ENCODE measurements at places on chromosomes 16 and 17.
A peak's percentile ranks its signal among the peaks of the same experiment; 100 is the strongest.

DNA sequence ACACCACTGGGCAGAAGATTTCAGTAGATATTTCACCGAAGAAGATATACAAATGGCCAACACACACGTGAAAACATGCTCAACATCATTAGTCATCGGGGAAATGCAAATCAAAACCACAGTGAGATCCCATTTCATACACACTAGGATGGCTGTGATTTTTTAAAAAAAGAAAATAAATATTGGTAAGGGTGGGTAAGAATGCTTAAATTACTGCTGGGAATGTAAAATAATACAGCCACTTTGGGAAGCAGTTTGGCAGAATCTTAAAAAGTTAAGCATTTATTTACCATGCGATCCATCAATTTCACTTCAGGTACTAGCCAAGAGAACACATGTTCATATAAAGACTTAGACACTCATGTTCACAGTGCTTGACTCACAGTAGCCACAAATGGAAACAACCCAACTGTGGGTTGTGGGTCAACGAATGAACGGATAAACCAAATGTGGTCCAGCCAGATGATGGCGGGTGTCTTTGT lies 6.5 kb upstream of the C16orf74 start:
- peaks cover 30% of the 10 kb centered on the region for H3K27me3 ChIP-seq
- no peak overlapping the region for H3K4me3 ChIP-seq
- H3K36me3 ChIP-seq = no peaks in the 10 kb centered on the region
- DNase-seq = no peak

GRCh38 chr17:57568340-57568739 lies 176.8 kb downstream of the CCDC182 start:
- peaks cover 19% of the 10 kb centered on the region for H3K4me1 ChIP-seq
- no peak overlapping the region for H3K4me3 ChIP-seq
- H3K27me3 ChIP-seq = no peaks in the 10 kb centered on the region
- no peak for DNase-seq
- no peak overlapping the region for H3K27ac ChIP-seq
- H3K36me3 ChIP-seq = no peaks in the 10 kb centered on the region

- no peak within 1 kb of the TSS for H3K4me3 ChIP-seq
- peaks cover 9% of the 10 kb centered on the region for H3K4me1 ChIP-seq
- no peak for DNase-seq
Measured at GRCh38 chr17:40937384-40937819, at the start of gene KRT23. KRT23 (minus strand) TSS chr17:40937646; CDS start chr17:40936603, 1,043 bp downstream.

DNA sequence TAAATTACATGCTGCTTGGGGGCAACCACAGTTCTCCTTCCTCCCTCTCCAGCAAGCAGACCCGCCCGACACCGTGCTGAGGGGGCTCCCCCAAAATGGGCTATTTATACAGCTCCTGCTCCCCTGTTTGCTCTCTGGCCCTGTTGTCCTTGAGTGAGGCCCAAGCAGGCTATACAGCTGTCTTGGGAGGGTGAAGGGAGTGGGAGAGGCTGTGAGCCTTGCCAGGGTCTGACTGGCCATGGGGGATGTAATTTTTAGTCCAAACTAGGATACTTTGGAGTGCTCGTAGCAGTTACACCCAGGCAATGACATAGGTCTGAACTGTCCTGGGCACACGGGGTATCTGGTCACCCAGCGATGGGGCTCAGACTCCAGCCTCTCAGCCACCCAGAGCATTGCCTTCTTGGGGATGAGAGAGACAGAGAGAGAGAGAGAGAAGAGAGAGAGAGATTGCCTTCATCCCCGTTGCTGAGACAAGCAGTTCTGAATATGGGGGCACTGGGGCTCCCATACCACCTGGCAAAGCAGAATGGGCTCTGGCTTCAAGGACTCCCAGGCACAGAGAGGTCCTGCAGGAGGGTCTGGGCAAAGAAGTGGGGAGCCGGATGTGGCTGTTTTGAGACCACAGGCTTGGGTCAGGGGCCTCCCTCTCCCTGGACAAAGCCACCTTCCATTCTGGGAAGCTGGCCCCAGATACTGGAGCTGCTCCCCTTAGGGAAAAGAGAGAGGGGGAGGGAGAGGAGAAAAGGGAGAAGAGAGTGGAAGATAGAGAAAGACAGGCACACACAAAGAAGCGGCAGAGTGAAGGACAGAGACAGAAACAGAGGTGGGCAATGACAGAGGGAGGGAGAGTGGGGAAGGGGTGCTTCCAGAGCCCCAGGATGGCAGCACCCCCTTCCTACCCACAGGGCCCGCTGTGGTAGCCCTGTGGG lies 10.7 kb upstream of the TMEM92 start:
- H3K27me3 ChIP-seq = no peaks in the 10 kb centered on the region
- no peak for DNase-seq
- peaks cover 46% of the 10 kb centered on the region for H3K4me1 ChIP-seq
- H3K36me3 ChIP-seq = no peaks in the 10 kb centered on the region
- no peak overlapping the region for H3K4me3 ChIP-seq

GRCh38 chr17:74922694-74923537 lies at the start of gene USH1G:
USH1G (minus strand) TSS chr17:74923255; CDS start chr17:74923073, 182 bp downstream.
- H3K4me3 ChIP-seq = peak within 1 kb of the TSS; percentile 42
- peaks cover 7% of the 10 kb centered on the region for H3K27me3 ChIP-seq
- no peak within 1 kb of the TSS for H3K27ac ChIP-seq
- no peaks in the 10 kb centered on the region for H3K36me3 ChIP-seq

GRCh38 chr16:88320947-88321634 lies 61.7 kb upstream of the ZNF469 start:
- H3K27me3 ChIP-seq = no peaks in the 10 kb centered on the region
- no peak overlapping the region for H3K4me3 ChIP-seq
- no peak overlapping the region for H3K27ac ChIP-seq
- DNase-seq = no peak
- H3K4me1 ChIP-seq = peaks cover 8% of the 10 kb centered on the region
- H3K36me3 ChIP-seq = no peaks in the 10 kb centered on the region

- no peaks in the 10 kb centered on the region for H3K27me3 ChIP-seq
- no peak overlapping the region for H3K27ac ChIP-seq
- no peaks in the 10 kb centered on the region for H3K36me3 ChIP-seq
- H3K4me1 ChIP-seq = peaks cover 3% of the 10 kb centered on the region
Measured at GRCh38 chr16:46862555-46863447, 21.4 kb upstream of the GPT2 start.

GRCh38 chr17:51154176-51154575 lies 817 bp downstream of the NME1 start:
- H3K4me1 ChIP-seq = peaks cover 17% of the 10 kb centered on the region
- peak overlapping the region; percentile 80 for H3K4me3 ChIP-seq
- H3K27ac ChIP-seq = no peak overlapping the region
- peaks cover 20% of the 10 kb centered on the region for H3K36me3 ChIP-seq
- no peak for DNase-seq

DNA sequence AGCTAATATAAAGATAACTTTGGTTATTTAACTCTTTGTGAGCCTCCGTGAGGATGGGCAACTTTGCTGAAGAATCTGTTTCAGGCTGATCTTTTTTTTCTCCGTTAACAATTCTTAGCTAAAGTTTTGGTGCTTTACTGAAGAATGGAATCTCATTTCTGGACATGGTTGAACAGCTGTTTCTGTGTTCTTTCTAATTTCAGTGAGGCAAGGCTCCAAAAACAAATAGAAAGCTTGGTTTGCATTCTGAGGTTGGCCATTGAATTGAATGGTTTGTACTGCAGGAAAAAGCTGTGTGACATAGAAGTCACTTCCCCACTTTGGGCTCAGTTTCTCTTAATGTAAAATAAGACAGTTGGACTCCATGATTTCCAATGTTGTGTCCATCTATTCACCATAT lies 22.3 kb upstream of the HLF start:
- no peaks in the 10 kb centered on the region for H3K27me3 ChIP-seq

DNA sequence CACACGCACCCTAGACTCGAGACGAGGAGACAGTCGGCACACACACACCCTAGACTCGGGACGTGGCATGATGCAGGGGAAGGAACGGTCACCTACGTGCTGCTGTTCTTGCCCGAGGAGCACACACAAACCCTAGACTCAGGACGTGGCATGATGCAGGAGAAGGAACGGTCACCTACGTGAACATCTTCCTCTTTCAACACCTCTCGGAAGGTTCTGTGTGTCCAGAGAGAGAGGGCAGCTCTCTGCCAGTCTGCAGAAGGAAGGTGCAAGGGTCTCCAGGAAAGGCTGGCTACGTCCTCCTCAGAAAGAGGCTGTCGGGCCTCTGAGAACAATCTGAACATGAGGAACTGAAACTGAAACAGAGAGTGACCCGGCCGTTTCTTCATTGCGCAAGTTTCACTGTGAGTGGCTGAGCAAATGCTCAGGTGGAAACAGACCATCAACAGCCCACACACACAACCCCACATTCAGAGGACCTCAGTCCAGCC lies 43.4 kb downstream of the ZNF276 start:
- H3K4me1 ChIP-seq = no peaks in the 10 kb centered on the region
- no peak overlapping the region for H3K4me3 ChIP-seq
- peak; percentile 93 for DNase-seq
- no peak overlapping the region for H3K27ac ChIP-seq

DNA sequence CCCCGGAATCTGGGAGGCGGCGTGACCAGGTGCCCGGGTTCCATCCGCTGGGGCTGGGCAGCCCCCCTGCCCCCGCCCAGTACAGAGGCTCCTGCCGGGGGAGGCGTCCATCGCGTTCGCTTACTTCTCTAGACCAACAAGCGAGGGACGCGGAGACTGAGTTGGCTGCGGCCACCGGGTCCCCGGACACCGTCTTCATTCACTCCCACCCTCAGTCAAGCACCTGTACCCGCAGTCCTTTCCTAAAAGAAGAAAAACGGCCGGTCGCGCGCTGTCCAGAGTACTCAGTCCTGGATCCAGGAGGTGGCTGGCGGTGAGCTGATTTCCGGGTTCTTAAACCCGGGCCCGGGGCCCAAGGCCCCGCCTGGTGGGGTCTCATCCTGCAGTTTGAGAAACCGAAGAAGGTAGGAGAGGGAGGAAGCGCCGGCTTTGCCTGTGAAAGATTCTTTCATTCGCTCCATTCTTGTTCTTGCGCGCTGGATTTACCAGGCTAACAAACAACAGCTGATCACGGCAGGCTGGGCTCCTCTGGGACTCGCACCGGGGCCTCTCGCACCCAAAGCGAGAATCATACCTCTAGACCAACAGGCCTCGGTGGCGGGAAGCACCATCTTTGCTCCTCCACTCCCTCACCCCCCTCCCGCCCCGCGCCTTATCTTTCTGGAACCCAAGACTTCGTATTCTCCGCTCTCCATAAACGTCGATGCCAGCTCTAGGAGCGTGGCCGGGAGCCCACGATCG lies 17.4 kb upstream of the OR1F1 start:
- no peak overlapping the region for H3K27ac ChIP-seq
- DNase-seq = no peak
- H3K27me3 ChIP-seq = peaks cover 8% of the 10 kb centered on the region
- peak overlapping the region; percentile 28 for H3K4me3 ChIP-seq
- peaks cover 19% of the 10 kb centered on the region for H3K4me1 ChIP-seq

DNA sequence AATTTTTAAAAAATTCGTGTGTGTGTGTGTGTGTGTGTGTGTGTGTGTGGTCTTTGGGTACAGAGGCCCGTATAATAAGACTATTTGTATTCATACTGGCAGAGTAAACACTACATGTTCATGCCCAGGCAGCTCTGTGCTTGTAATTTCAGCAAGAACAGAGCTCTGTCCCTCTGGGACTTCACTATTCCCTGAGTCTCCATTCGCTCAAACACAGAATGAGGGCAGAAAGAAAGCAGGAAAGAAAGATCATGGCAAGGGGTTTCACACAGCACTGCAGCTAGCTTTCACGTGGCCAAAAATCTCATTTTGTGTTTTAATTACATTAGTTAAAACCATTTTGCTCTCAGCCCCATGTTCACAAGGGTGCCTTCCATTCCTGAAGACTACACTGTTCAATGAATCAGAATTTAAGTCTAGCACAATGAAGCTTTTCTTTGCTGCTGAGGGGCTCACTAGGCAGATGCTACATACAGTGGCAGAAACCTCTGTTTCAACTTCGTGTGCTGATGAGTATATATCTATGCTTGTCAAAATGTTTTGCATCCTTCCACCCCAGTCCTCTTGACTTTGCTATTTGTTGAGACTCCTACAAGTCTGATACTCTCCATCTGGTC lies 198.4 kb upstream of the C17orf78 start:
- no peaks in the 10 kb centered on the region for H3K4me1 ChIP-seq
- no peak for DNase-seq
- H3K27ac ChIP-seq = no peak overlapping the region
- no peaks in the 10 kb centered on the region for H3K27me3 ChIP-seq
- H3K36me3 ChIP-seq = peaks cover 53% of the 10 kb centered on the region

GRCh38 chr16:20191566-20191965 lies 117.9 kb upstream of the GPR139 start:
- H3K4me3 ChIP-seq = no peak overlapping the region
- no peaks in the 10 kb centered on the region for H3K36me3 ChIP-seq
- no peaks in the 10 kb centered on the region for H3K27me3 ChIP-seq
- no peak for DNase-seq
- no peak overlapping the region for H3K27ac ChIP-seq

DNA sequence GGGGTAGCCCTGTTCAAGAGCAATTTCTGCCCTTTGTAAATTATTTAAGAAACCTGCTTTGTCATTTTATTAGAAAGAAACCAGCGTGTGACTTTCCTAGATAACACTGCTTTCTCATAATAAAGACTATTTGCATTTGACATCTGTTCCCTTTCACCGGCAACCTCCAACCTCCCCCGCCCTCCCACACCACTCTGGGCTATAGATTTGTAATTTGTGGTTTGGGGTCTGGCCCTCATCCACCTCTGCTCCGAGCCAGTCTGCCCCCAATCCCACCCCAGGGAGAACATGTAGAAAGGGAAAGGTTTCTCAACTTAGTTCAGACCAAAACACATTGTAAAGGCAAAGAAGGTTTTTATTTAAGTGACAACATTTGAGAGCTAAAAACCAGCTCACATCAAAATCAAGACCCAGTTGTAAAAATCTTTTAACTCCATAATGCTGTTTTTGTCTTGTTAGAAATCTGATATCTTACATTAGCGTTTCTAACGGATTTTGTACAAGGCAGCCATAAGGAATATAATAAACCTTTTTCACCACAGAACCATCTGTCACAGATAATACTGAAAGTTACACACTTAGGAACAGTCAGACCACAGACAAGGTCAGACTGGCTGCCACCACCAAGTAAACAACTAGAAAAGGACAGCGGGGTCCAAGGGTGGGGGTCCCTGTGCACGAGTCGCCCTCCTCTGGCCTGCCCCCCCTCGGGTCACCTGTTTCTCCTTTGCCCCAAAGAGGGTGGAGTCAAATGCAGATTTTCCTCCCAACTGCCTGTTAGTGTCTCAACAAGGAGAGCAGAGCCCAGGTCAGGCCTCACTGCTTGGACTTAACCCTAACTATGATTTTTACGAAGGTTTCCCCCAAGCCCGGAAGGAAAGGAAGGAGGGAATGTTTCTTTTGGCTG lies 6.9 kb downstream of the PIMREG start:
- no peak overlapping the region for H3K4me3 ChIP-seq
- no peak for DNase-seq
- H3K36me3 ChIP-seq = peaks cover 21% of the 10 kb centered on the region

DNA sequence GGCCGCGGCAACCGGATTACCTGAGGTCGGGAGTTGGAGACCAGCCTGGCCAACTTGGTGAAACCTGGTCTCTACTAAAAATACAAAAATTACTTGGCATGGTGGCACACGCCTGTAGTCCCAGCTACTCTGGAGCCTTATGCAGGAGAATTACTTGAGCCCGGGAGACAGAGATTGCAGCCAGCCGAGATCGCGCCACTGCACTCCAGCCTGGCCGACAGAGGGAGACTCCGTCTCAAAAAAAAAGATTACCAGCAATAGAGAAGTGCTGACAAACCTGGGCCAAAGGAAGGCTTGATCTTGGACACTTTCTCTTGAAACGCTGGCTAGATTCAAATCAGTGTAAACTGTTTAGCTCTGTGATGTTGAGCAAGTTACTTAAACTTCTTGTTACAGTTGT lies 4.3 kb downstream of the MT1H start:
- H3K36me3 ChIP-seq = no peaks in the 10 kb centered on the region
- no peak overlapping the region for H3K4me3 ChIP-seq
- H3K27ac ChIP-seq = no peak overlapping the region
- no peaks in the 10 kb centered on the region for H3K27me3 ChIP-seq
- H3K4me1 ChIP-seq = peaks cover 20% of the 10 kb centered on the region
